Heart left ventricle (tissue), 16 donors: ENCODE measurements at places on chromosomes 16 and 17. TPM values are rescaled to one million over a fixed set of nuclear protein-coding genes. Genes with fewer than 3 reads are reported as not detected.
A peak's percentile ranks its signal among the peaks of the same experiment; 100 is the strongest.

DNA sequence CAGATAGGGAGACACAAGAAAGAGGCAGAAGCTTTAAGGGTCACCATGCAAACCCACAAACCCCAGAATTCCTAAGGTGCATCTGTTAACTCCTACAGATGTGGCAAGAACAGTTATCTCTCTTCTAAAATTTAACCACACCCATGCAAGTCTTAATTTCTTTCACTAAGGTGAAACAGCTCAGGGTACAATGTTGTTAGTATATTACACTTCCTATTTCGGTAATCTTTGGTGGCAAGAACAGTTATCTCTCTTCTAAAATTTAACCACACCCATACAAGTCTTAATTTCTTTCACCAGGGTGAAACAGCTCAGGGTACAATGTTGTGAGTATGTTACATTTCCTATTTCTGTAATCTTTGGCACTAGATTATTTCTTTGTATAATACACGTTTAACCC lies 6.6 kb downstream of the CCL23 start:
- no peak for DNase-seq

DNA sequence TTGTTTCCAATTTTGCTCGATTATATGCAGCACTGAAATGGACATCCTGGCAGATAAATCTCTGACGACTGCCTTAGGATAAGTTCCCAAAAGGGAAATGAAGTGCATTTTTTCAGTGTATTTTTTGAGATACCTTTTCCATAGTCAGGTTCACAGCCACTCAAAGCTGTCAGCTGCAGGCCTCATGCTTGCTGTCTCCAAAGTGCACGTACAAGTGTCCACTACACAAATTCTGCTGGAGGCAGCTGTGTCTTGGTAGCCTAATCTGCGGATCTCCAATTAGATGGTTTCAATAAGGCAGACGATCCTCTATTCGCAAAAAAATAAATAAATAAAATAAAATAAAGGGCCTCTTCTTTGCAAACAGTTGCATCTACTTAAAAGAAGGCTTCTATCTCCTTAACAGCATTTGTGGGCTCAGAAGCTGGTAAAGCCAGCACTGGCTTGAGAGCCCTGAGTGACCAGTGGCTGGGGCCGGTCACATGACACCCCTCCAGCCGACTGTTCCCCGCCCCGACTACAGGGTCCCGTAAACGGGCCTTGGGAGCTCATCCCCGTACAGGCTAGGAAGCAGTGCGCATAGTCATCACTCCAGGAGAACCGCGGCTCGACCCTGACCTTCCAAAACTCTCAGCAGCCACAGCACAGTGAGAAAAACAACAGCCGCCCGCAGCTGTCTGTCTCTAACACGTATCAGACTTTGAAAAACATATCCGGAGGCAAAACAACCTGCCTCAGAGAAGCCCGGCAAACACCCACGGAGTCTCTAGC lies 18.8 kb downstream of the RPH3AL start:
- peak; percentile 83 for DNase-seq

The IKZF3 gene
- total RNA-seq: 0.15 TPM

GRCh38 chr17:9969301-9969935 lies 64.3 kb upstream of the RCVRN start:
- DNase-seq: no peak

The HOXB6 gene
- 0.50 TPM for total RNA-seq

DNA sequence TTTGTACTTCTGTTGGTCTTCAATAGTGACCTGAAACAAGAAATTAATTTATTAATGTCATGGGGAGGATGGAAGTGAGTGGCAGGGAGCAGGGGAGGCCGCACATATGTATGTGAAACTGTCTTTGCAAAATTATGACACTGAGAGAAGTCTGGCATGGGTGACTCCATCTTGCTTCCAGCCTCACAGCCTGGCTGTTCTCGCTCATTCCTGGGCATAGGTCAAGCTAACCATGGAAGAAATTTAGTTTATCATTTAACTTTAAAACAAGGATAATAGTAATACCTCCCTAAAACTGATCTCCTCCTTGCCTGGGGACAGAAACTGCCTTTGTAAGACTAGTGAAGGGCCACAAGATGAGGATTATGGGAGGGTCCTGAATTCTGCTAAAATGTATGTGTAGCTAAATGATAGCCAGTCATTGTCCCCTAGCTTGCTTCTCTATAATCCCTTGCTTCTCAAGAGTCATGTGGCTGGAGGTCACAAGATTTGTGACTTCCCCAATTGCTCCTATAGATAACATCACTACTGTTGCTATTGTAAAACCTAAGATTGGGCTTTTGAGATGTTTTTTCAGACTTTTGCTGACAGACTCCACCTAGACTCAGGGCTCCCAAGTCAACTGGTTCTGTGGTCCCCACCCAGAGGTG lies 126.0 kb downstream of the HS3ST3A1 start:
- DNase-seq: no peak
